ENCODE measurements at places on chromosomes 16 and 17. TPM values are rescaled to one million over a fixed set of nuclear protein-coding genes. Genes with fewer than 3 reads are reported as not detected.

GRCh38 chr17:60759756-60760155 lies 82.1 kb downstream of the BCAS3 start:
- DNase-seq: no peak

DNA sequence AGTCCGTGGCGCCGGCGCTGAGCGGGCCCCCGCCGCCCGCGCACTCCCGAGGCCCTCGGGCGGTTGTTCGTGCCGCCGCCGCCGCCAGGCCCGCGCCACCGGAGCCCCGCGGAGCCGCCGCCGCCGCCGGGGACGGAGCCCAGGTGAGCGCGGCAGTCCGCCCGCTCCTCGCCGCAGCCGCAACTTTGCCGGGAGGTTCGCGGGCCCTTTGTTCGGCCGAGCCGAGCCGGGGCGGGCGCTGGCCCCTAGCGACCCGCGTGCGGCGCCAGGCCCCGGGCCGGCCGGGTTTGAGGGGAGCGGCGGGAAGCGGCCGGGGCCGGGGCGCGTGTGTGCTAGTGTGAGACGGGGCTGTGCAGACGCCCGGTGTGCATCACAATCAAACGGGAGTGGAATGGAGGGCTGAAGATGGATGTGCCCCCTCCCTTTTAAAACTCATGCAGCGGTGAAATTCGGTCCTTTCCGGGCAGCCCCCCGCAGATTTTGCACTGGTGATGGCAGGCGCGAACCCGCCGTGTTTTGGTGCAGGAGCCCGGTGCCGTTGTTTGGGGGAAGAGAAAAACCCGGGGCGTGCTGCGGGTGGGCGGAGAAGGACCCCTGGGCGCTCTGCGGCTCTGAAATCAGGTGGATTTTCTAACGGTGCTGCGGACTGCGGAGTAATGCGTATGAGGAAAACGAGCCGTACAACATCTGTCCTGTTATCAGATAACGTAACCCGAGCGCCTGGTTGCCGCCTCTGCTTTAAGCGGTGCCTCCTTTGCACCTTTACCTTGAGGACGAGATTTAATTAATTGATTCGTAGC lies 823 bp downstream of the TNRC6C start:
- DNase-seq: peak; percentile 78

DNA sequence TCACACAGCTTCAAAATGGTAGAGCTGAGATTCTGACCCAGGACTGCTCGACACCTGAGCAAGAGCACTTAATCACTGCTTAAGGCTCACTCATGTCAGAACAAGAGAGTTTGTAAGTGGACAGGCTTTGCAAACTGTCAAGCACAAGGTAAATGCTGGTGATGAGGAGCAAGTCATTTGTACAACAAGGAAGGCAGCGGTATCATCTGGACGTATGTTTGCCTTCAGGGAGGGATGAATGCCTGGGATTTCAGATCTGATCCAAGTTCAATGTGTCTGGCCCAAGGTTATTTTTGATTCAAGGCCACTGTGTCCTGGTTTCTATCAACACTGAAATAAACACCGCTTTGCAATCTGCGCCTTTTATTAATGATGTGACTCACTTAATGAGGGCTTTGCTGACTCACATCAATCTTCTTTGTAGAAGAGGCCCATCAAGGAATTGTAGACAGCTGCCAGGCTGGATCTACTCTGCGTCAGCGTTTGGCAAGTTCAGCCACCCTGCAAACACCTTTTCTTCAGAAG lies 174.4 kb upstream of the HS3ST3A1 start:
- no peak for DNase-seq

- peak; percentile 31 for DNase-seq
Observed at GRCh38 chr17:77733576-77734296, 224.8 kb upstream of the TNRC6C start.

DNA sequence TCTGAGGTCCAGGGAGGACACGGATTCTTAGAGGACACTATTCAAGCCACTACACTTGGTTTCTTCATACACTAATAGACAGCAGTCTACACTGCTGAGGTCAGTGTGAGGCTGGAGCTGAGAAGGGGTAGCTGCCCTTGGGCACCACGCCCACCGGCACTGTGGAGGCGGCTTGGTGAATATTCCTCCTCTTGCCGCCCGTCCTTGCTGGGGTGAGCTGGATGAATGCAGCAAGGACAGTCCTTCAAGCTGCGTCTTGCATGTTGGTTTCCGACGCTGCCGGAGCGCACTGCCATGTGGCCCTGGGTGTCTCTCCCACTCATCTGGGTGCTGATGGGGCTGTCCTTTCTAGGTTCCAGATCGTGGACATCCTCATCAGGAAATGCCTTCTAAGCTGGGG lies 2.6 kb downstream of the ZNF205 start:
- no peak for DNase-seq

- DNase-seq: no peak
Observed at GRCh38 chr17:43020030-43020621, 2.1 kb downstream of the VAT1 start.

- peak; percentile 83 for DNase-seq
Observed at GRCh38 chr16:2473446-2473926, 1.4 kb upstream of the TBC1D24 start.

DNA sequence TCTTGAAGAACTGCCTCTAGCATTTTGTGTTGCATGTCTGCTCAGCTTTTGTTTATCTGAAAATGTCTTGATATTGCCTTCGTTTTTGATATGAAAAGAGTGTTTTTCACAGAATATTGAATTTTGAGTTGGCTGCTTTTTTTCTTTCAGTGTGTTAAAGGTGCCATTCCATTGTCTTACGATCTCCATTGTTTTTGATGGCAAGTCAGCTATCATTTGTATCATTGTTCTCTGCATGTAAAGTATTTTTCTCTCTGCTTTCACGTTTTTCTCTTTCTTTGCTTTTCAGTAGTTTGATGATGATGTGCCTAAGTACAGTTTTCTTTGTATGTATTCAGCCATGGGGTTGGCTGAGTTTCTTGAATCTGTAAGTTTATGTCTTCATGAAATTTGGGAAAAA lies 57.0 kb downstream of the AIPL1 start:
- no peak for DNase-seq

- peak; percentile 71 for DNase-seq
Observed at GRCh38 chr16:88469615-88470395, 16.7 kb downstream of the ZFPM1 start.

DNA sequence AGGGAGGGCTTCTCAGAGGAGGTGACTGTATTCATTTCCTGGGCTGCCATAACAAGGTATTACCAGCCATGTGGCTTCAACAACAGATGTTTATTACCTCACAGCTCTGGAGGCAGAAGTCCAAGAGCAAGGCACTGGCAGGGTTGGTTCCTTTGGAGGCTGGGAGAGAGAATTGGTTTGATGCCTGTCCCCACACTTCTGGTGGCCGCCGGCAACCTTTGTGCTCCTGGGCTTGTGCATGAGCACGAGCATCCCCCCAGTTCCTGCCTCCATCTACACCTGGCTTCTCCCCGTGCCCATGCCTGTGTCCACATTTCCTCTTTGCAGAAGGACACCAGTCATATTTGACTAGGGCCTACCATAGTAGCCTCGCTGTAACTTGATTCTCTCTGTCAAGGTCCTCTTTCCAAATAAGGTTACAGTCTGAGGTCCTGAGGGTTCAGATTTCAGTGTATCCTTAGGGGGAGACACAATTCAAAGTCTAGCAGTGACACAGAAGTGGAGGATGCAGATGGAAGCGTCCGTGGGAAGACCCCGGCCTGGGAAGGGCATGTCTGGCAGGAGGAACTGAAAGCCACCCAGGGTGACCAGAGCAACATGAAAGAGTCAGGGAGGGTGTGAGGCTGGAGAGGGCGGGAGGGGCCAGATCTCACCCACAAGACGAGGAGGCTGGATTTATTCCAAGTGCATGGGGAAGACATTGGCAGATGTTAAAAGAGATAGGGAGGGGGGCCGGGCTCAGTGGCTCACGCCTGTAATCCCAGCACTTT lies 188.2 kb upstream of the HSBP1 start:
- peak; percentile 39 for DNase-seq

DNA sequence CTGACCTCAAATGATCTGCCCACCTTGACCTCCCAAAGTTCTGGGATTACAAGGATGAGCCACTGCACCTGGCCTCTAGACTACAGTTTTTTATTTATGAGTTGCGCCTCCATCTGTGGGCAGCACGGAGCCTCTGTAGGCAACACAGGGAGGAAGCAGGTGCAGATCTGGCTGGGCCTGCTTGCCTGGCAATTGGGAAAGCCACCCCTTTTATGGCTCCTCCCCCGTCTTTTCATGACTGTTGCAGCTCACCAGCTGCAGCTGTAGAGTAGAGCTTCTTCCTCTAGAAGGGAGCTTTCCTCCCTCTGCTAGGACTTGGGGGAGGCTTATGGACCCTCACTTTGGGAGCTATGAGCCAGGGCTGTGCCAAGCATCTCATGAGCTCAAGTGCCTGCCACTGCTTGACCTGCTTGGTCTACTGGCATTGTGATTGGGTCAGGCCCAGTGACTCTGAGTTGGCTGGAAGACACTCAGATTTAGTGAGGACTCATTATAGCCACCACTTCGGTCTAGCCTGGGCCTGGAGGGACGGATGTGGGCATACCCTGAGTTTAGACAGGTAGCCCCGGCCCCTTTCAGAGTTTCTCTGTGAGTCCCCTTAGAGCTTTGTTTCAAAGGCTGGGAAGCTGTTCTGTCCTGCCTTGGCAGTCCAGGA lies 6.9 kb upstream of the SLC7A6 start:
- peak; percentile 78 for DNase-seq

DNA sequence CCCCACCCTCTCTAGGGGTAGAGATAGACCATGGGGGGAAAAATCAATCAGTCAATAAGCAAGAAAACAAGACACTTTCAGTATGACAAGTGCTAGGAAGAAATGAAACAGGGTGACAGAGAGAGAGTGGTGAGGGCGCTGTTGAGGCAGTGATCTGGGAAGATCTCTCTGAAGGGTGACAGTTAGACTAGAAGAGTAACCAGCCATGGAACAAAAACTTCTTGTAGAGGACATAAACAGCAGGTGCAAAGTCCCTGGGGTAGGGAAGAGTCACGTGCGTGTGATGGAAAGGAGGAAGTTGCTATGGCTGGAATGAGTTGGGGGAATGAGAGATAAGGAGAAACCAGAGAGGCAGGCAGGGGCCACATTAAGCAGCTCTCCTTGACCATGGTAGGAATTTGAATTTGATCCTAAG lies 16.8 kb upstream of the EMP2 start:
- no peak for DNase-seq

DNA sequence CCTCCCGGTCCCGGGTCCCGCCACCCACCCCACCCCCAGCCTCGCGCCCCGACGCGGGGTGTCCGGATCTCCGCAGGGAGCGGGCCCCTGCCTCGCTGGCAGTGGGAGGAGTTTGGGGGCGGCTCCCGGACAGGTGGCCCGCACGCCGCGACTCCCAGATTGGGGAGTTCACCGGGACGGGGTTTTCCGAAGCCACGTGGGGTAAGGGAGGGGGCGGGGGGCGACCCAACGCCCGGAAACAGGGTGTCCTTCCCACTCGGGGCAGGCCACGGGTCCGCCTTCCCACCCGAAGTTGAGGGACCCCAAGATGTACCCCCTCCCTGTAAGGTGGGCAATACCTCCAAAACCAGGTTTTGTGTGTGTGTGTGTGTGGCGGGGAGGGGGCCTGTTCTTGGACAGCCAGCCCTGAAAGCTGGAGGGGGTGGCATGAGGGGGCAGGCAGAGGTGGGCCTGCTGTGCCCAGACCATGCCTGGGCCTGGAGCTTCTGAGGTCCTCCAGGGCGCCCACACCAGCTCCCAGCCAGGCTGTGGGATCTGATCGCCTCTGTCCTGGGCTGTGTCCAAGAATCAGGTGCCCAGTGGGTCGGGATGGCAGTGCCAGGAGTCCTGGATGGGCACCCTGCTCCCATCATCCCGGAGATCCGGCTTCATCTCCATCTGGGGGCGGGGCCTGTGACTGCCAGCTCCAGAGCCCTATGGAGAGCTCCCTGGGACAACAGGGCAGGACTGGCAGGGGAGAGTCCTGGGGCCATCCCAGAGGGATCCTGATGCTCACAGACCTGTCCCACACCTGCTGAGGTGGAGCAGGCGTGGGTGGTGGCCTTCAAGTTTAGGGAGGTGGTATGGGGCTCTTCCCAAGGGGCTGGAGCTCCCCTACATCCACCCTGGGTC lies 767 bp downstream of the SYNGR2 start:
- DNase-seq: peak; percentile 87

DNA sequence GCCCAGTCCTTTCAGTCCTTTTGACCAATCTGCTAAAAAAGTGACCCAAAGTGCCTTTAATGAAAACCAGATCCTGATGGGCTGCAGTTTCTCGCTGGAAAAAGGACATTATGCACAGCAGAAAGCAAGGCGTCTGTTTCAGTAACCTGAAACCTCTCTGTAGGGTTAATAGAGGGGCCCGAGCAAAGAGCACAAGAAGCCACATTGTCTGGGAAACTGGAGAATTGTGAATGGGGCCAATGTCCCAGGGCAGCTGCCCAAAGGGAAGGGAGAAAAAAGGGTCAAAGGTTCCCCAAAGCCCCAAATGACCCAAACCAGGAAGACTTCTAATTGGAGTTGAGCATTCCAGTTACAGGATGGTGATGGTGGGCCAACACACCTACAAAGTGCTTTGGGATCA lies 3.0 kb downstream of the OTOA start:
- DNase-seq: no peak

DNA sequence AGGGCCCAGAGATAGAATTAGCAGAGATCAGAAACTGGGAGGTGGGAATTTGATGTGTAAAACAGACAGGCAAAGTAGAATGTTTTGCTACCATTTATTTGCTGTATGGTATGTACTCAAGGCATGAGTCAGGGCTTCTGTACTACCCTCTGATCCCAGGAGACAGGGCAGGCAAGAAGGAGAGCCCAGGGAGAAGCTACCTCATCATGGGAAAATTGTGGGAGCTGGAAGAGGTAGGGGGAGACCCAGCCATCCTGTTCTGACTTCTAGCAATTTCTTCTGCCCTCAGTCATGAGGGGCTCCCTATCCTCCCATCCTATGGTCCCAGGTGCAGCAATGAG lies 1.7 kb upstream of the PIGS start:
- no peak for DNase-seq

- no peak for DNase-seq
Observed at GRCh38 chr17:17015230-17015629, 27.0 kb upstream of the MPRIP start.

DNA sequence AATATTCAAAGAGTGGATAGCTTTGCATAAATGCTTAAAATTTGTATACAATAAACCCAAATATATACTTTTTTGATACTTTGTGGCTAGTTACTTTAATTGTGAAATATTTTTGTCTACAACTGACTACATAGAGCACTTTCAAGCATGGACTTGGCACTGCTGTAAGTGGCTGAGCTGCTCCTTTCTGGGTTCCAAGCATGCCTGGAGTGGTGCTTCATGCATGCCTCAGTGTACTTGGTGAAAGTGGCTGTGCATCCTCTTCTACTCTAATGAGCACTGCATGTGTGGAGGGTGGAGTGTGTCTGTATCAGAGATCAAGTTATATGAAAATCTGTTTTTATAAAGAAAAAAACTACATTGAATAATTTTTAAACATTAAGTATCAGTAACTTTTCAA lies 94.1 kb downstream of the OMG start:
- DNase-seq: no peak

- no peak for DNase-seq
Observed at GRCh38 chr16:48113471-48113870, 42.3 kb downstream of the ABCC12 start.

SRCAP gene
- total RNA-seq: 90.4 TPM

MEFV gene
- total RNA-seq: not detected

C17orf100 gene
- 1.8 TPM for total RNA-seq

CALB2 gene
- total RNA-seq: not detected

TBX2 gene
- not detected for total RNA-seq

IGSF6 gene
- not detected for total RNA-seq

SLC12A3 gene
- total RNA-seq: not detected

ZNF469 gene
- total RNA-seq: 0.57 TPM

CAMTA2 gene
- 87.7 TPM for total RNA-seq

CHRNE gene
- 0.42 TPM for total RNA-seq

SPN gene
- 157 TPM for total RNA-seq

TLCD1 gene
- 12.5 TPM for total RNA-seq

GNAO1 gene
- total RNA-seq: 2.3 TPM

KARS1 gene
- 296 TPM for total RNA-seq

GFOD2 gene
- 18.3 TPM for total RNA-seq
